ENCODE measurements at places on chromosomes 12 and 14. TPM values are rescaled to one million over a fixed set of nuclear protein-coding genes. Genes with fewer than 3 reads are reported as not detected.

DNA sequence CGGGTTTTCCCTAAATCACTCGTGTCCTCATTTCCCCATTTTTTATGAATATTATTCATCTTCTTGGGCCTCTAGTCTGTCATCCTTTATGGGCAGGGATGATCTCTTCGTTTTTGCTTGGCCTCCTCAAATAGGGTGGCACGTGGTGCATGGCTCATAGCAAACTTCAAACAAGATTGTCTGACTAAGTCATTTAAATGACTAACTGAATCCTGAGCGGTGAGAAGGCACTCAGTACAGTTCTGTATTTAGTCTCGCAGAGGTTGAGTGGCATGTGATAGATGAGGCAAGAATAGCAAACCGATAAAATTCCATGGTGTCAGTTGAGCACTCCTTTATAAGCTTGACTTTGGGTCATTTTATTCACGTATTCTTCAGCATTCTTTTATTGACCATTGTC lies 5.7 kb upstream of the JDP2 start:
- no peak overlapping the region for H3K4me3 ChIP-seq
- peaks cover 10% of the 10 kb centered on the region for H3K4me1 ChIP-seq
- no peaks in the 10 kb centered on the region for H3K27me3 ChIP-seq
- no peak overlapping the region for H3K27ac ChIP-seq
- no peaks in the 10 kb centered on the region for H3K36me3 ChIP-seq

DNA sequence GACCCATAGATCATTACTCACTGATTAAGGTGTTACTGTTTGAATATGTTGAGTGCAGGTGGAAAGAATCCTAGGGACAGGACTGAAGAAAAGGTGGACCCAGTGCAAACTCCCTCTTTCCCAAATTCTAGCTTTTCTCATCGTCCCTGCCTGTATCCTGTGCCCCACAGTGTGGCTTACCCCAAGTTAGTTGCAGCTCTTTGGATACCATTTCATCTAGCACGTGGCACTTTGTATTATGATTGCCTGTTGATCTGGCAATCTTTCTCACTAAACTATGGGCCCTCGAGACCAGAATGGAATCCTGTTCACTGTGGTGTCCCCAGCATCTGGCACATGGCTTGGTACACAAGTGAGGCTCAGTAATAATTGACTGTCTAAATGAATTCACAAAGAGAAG lies 66.5 kb downstream of the ELK3 start:
- H3K4me1 ChIP-seq = 0 out of 2 replicates have a peak, but pooled peaks cover 3% of the 10 kb centered on the region
- no peaks in the 10 kb centered on the region for H3K27me3 ChIP-seq
- no peak for DNase-seq

Gene EML1
- not detected for total RNA-seq

DNA sequence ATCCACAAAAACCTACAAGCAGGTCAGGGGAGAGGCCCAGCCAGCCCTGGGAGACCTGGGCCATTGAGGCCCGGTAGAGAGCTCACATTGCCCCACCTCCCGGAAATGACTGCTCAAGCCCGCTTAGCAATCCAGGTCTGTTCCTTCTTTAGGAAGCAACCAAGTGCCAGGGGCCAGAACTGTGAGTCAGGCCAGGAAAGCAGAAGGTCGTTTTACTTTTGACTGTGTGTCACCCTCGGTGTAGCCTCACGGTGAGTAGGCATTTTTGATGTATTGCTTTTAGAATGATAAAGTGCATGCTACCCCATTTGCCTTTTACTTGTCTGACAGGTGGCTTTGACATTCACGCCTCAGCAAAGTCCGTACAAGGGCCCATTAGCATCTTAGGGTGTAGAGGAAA lies 25.4 kb upstream of the PWP1 start:
- no peak overlapping the region for H3K27ac ChIP-seq
- H3K4me3 ChIP-seq = no peak overlapping the region
- DNase-seq = no peak
- H3K36me3 ChIP-seq = no peaks in the 10 kb centered on the region

DNA sequence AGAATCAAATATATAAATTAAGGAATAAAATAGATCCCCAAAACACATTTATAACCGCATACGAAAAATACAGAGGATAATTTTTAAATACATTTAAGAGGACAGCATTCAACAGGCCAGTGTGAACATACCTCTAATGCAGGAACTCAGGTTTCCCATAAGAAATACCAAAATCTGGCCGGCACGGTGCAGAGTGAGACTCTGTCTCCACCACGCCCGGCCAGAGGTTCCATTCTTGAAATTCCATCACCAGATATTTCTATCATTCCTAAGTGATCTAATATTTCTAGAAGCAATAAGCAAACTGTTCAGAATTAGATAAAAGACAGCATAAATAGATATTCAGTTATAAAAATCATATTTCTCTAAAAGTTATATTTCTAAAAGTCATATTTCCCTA lies 30.2 kb upstream of the OASL start:
- no peaks in the 10 kb centered on the region for H3K36me3 ChIP-seq
- no peak overlapping the region for H3K4me3 ChIP-seq
- H3K4me1 ChIP-seq = no peaks in the 10 kb centered on the region
- no peaks in the 10 kb centered on the region for H3K27me3 ChIP-seq

DNA sequence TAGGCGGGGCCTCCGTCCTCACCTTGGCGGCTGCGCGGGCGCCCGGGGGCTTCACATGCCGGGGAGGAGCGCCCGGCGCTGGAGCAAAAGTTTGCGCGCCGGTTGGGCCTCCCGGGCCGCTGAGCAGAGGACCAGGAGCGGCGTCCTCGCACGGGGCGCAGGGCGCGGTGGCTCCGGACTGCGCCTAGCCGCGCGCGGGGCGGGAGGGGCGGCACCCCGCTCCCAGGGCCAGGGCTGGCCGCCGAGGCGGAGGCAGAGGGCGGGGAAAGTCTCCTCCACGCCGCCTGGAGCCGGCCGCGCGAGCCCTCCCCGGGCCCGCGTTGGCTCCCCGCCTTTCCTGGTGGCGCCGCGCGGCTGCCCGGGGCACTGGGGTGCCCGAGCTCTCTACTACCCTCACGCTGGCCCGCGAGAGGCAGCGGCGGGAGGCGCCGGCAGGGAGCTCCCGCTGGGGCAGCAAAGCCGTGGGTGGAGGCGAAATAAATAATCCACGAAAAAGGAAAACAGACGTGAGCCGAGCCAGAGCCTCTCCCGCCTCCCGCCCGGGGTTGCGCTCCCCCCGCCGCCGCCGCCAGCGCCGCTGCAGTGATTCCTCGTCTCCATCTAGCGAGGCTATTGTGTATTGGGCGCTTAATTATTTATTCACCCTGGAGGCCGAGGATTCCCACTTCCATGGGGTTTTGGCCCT lies 400 bp upstream of the PRIMA1 start:
- H3K27me3 ChIP-seq = no peaks in the 10 kb centered on the region
- no peaks in the 10 kb centered on the region for H3K36me3 ChIP-seq
- no peaks in the 10 kb centered on the region for H3K4me1 ChIP-seq
- H3K27ac ChIP-seq = no peak overlapping the region
- H3K4me3 ChIP-seq = no peak overlapping the region

DNA sequence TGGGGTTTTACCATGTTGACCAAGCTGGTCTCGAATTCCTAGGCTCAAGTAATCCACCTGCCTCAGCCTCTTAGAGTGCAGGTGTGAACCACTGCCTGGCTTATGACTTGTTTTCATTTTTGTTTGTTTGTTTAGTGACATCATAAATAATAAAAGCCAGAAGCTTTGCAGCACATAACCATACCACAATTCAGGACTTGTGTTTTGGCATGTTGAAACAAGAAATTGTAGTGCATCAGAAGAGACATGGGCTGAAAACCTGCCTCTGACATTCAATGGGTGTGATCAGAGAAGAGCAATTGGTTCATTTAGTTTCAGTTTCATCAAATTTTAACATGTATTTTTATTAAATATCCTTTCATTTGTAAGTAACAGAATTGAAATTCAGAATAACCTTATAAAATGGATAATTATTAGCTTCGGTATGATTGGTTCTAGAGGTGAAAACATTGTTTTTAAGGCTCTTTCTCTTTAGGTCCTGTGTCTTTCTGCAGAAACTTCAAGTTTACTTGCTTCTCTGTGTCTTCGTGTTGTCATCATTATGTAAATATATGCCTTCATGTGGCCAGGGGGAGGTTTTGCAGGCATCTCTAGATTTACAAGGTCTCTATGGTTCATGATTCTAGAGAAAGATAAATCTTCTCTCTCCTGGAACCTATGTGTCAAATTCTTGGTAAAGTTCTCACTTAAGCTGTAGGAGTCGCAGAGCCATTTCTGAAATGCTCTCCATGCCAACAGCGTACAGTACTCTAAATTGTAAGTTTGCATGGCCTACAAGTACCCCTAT lies 312.0 kb downstream of the KCNC2 start:
- DNase-seq = no peak

DNA sequence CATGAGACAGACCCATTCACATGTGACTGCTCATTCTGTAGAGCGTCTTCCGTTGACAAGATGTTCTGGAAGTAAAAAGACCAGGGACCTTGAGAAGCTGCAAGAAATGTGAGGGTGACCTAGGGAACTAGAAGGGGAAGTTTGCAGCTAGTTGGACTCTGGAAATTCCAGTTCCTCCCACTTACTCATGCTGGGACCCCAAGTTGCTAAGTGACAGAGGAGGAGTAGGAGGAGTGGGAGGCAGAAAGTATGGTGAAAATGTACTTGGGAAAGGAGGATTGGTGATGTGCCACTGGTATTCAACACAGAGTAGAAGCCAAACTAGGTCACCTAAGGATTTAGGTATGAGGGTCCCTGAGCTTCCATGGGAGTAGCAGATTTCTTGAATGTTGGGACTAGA lies 132.4 kb downstream of the KCNA5 start:
- no peaks in the 10 kb centered on the region for H3K36me3 ChIP-seq
- no peaks in the 10 kb centered on the region for H3K4me1 ChIP-seq
- H3K27ac ChIP-seq = no peak overlapping the region
- H3K4me3 ChIP-seq = no peak overlapping the region

- peak overlapping the region; percentile 94 for H3K27ac ChIP-seq
- DNase-seq = peak; percentile 69
- H3K4me1 ChIP-seq = peaks cover 69% of the 10 kb centered on the region
- no peaks in the 10 kb centered on the region for H3K27me3 ChIP-seq
Observed at GRCh38 chr12:95358111-95359083, 115.6 kb upstream of the METAP2 start.

DNA sequence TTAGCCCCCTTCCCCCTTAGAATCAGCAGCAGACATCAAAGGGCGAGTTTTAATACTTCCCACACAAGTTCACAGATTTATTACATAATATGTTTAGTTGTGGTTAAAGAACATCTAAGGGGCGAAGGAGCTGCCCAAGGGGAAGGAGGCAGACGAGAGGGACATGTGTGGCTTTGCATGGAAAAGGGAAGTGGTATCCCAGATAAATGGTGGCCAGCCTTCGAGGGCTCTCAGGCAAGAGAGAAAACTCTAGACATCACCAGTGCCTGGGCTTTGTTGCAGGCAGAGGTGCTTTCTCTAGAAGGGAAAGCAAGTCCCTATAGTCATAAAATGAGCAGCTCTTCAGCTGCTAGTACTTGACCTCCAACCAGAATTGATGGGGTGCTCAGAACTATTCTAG lies 121.2 kb downstream of the CACNA1C start:
- H3K27me3 ChIP-seq = peaks cover 3% of the 10 kb centered on the region
- DNase-seq = no peak
- no peak overlapping the region for H3K27ac ChIP-seq

GRCh38 chr14:96470331-96470730 lies 31.9 kb upstream of the PAPOLA start:
- no peaks in the 10 kb centered on the region for H3K27me3 ChIP-seq
- no peaks in the 10 kb centered on the region for H3K36me3 ChIP-seq
- H3K4me1 ChIP-seq = no peaks in the 10 kb centered on the region
- H3K27ac ChIP-seq = no peak overlapping the region
- DNase-seq = no peak
- no peak overlapping the region for H3K4me3 ChIP-seq

DNA sequence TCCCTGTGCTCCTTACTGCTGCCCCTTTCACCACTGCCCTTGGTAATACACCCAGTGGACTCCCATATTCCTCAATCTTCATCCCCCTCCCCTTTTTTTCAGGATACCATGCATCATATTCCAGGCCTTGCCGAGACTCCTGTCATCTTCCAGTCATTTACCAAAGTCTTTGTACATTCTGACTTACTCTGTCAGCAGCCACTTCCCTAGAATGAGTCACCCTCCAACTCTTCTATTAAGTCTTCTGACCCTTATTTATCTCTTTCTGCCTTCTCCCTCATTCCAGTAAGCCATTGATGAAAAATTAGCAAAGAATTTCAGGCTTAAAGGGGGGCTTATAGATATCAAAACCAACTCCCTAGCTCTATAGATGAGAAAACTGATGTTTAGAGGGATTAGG lies 128.0 kb downstream of the STXBP6 start:
- no peak overlapping the region for H3K4me3 ChIP-seq
- no peaks in the 10 kb centered on the region for H3K27me3 ChIP-seq
- no peaks in the 10 kb centered on the region for H3K4me1 ChIP-seq

GRCh38 chr14:32019276-32019675 lies 57.8 kb upstream of the ARHGAP5 start:
- H3K4me1 ChIP-seq = no peaks in the 10 kb centered on the region
- H3K36me3 ChIP-seq = no peaks in the 10 kb centered on the region
- H3K27ac ChIP-seq = no peak overlapping the region

DNA sequence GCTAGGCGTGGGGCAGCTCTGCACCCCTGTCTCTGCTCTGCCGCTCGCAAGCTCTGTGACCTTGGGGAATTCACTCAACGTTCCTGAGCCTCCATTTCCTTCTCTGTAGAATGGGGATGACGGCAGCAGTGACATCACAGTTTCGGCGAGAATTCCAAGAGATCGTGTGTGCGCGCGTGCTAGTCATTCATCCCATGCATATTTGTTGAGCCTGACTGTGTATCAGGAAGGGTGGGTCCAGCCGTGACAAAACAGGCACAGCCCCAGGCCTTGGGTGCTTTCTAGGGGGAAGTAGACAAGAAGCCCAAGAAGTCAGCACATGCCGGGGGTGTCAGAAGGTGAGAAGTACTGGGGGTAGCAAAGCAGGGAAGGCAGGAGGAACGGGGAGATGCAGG lies 145.6 kb upstream of the NCOR2 start:
- H3K27me3 ChIP-seq = no peaks in the 10 kb centered on the region
- peaks cover 16% of the 10 kb centered on the region for H3K4me1 ChIP-seq
- H3K4me3 ChIP-seq = peak overlapping the region; percentile 26
- peak; percentile 41 for DNase-seq
- H3K27ac ChIP-seq = no peak overlapping the region

DNA sequence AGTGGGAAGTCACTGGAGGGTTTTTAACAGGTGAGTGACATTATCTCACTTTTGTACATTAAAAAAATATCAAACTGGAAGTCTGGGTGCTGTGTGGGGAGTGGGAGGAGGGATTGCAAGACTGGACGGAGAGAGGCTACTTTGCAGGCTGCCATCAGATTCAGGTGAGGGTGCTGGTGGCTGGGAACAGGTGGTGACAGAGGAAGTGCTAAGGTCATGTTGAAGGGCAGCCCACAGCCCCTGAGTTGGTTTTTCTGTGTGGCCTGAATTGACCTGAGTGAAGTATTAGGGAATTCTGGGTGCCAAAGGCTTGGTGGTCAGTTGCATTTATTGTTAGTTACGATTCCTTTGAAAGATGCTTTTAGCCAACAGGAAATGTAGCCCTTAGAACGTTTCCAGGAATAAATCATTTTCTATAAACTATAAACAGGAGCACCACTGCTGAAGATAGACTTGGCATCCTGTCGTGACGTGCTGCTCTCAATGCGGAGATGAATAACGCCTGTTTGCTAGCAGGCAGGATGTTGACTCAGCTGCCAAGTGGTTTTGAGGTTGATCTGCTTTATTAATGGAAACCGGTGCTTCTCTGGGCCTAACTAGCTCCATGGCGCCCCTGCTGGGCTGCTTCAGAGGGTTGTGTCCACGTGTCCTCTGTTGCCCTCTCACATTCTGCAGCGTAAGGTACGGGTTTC lies 707.5 kb upstream of the TMEM132C start:
- no peak overlapping the region for H3K4me3 ChIP-seq
- DNase-seq = peak; percentile 57
- no peaks in the 10 kb centered on the region for H3K27me3 ChIP-seq
- no peaks in the 10 kb centered on the region for H3K4me1 ChIP-seq
